ENCODE measurements at places on chromosomes 2 and 18.

DNA sequence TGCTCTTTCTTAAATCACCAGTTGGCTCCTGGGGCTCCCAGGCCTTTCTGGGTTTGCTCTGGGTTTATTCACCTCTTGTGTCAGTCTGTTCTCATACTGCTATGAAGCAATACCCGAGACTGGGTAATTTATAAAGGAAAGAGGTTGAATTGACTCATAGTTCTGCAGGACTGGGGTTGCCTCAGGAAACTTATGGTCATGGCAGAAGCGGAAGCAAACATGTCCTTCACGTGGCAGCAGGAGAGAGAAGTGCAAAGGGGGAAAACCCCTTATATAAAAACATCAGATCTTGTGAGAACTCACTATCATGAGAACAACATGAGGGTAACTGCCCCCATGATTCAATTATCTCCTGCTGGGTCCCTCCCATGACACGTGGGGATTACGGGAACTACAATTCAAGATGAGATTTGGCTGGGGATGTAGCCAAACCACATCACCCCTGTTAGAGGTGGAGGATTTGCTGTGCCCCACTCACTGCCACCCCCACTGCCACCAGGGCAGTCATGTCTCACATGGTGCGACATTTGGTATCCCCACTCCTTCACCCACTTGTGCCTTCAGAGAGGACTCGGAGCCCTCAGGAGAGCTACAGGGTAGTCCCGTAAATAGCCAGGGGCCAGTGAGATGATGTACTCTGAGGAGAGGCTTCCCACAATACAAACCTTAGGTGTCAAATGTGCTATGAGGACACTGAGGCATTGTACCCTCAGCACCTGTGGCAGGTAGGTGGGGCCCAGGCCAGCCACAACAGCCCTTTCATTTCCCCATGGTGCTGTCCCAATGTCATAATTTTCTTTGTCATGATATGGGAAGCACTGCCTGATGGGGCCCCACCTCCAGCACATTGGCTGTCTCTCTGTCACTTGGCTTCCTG lies 35.7 kb downstream of the CDC42EP3 start:
- DNase-seq, result no peak

DNA sequence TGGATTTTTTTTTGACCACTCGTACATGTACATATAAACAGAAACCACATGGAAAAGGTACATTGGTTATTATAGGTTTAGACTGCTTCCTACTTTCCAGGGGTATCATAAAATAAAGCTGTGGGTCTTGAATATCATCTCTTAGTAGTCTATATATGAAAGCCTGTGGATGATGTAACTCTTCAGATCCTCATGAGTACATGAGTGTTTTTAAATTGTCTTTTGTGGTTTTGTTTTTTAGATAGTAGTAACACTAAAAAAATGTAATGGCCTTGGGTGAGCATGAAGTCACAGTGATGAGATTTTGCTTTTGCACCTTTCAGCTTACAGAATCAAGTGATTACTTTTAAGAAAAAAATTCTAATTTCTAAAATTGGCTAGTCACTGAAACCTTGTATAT lies 80.2 kb downstream of the RAB3GAP1 start:
- no peak for DNase-seq

DNA sequence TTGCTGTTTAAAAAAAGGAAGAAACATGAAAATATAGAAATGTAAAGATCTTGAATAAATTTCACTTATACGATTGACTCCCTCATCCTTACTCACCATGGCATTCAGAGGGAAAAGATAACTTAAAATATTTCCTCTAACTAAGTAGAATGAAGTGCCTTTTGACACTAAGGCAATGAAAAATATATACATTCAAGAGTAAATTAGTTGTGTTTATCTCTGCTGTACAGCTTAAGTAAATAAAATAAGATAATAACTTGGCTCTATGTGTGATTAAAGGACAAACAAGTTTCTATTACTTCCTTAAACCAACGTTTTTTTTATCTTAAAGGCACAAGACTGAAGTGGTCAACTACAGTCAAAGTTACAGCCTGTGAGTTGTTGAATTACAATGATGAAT lies 142.3 kb upstream of the LRRTM4 start:
- DNase-seq, result no peak

- no peak for DNase-seq
Observed at GRCh38 chr2:62114564-62114963, 81.4 kb upstream of the B3GNT2 start.

DNA sequence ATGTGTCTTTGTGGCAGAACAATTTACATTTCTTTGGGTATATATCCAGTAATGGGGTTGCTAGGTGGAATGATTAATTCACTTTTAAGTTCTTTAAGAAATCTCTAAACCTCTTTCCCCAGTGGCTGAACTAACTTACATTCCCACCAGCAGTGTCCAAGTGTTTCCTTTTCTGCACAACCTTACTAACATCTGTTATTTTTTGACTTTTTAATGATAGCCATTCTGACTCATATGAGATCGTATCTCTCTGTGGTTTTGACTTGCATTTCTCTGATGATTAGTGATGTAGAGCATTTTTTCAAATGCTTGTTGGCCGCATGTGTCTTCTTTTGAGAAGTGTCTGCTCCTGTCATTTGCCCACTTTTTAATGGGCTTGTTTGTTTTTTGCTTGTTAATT lies 43.1 kb upstream of the PTH2R start:
- no peak for DNase-seq

DNA sequence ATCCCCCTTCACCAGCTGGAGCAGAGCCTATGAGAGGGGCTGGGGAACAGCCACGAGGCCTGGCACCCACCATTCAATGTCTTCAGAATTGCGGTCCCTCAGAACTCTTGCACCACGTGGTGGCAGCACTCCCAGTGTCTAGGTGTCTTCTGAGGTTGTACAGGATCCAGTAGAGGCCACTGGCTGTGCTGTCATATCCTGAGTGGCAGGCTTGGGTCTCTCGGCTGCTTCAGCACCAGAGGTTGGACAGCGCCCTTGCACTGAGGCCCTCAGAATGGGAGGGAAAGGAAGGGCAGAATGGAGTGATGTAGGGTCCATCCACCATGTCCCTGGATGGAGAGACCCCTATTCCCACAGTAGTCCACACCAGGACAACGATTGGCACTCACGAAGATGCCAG lies 112.0 kb upstream of the TEKT4 start:
- no peak for DNase-seq

- DNase-seq, result no peak
Observed at GRCh38 chr2:126886211-126886915, 12.3 kb upstream of the TEX51 start.

DNA sequence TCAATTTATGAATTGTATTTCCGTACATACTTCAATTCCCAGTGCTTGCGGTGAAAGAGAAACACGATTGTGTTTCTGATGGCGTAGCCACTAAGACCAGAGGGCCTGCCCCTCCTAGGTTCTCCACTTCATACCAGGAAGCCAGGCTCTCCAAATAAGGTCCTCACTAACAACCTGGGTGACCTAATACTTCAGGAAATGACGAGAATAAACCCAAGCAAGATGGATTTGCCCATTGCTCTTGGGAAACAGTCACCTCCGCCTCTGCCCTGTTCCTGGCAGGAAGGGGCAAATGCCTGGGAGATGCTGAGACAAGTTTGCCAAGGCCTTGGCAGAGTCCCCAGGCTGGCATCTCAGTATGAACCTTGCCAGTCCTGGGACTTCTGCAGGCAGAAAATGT lies 41.8 kb downstream of the TTC32 start:
- no peak for DNase-seq

DNA sequence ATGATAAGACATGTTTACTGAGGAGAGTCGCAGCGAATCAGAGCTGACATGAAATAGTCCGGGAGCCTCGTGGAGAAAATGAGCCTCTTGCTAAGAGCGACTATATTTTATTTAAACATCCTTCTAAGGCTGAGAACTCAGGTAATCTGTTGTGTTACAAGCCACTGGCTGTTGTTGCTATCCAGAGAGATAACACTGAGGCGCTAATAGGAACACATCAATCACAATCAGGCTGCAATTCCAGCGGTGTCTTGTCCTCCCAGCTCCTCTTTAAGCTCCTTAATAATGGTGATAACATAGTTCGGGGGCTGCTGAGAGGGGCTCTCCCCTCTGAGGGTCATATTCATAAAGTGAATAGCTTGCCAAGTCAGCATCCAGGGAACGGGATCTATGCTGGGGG lies 95.1 kb downstream of the INSIG2 start:
- DNase-seq, result no peak

- DNase-seq, result no peak
Observed at GRCh38 chr2:152415231-152415642, 80.3 kb downstream of the FMNL2 start.

GRCh38 chr18:7566567-7567473 lies at the start of gene PTPRM:
Gene PTPRM (plus strand): TSS chr18:7567316. CDS start chr18:7567819, 503 bp downstream.
- DNase-seq, result no peak

GRCh38 chr2:157923598-157924217 lies 47.6 kb upstream of the ACVR1 start:
- no peak for DNase-seq

DNA sequence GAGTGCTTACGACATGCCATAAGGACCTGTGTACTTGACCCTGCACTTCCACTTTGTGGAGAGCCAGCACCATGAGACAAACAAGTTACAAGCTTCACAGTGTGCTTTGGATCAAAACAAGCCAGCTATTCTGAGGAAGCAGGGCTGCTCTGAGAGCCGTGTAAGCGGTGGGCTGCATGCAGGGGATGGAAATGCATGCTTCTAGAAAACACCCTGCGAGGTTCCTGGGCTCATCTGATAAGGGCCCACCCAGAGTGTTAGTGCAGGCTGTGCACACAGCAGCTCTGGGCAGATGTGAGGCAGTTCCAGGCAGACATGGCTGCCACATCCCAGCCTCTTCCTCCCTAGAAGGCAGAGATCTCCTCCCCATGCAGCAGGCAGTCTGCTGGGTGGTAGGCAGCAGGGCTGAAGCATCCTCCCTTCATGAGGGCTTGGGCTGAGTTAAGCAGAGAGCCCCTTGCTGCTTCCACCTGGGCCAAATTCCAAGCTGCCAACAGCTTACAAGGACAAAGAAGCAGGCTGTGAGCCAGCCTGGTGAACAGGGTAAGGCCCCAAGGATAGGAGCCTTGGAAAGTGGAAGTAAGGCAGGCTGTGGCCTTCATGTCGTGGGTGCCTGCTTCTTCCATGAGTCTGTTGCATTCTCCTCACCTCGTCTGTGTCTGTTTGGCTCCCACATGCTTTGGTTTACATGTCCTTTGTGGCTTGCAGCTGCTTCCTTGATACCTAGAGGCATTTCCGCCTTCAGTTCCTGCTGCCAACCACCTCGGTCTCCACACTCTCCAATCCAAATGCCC lies 7.7 kb downstream of the PSD4 start:
- no peak for DNase-seq

GRCh38 chr18:59715966-59716369 lies 18.7 kb upstream of the CCBE1 start:
- DNase-seq, result no peak

DNA sequence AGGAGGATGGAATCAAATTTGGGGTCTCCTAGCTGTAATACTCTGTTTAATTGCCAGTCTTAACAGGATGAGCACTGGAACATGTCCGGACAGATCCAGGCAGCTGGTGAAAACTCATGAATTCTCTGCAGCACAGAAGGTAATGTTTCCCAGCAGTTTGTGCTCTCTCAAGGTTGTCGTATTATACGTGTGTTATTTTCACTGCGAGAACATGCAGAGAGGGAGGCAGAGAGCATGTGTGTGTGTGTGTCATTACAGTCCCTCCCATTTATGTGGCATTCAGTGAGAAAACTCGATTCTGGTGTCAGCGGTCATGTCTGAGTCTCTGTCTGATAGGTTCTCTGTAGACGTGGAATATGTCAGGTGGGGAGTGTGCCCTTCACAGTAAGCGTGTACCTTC lies 150.2 kb upstream of the POU3F3 start:
- DNase-seq, result no peak

- DNase-seq, result no peak
Observed at GRCh38 chr2:63344575-63345284, 243.5 kb downstream of the WDPCP start.

- no peak for DNase-seq
Observed at GRCh38 chr18:58605027-58606020, 23.6 kb downstream of the ALPK2 start.

DNA sequence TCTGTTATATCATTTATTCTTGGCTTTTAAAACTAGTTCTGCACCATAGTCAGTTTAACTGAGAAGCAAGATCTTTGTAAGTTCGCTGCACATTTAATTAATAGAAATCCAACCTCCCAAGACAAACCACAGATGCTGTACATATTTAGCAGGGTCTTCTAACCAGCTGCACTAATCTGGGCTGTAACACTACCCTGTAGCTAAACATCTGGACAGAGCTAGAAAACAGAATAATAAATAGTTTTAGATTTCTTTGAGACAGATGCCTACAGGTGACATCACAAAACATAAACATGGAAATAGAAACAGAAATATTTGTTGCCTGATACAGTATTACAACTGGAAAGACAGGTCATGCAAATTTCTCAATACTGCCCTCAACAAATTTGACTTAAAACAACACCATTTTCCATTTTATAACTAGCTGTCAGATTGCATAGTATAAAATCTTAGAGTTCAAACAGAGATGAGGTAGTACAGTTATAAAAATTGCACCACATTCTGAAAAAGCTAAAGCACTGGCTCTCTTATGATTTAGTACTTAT lies 315.1 kb downstream of the NR4A2 start:
- DNase-seq, result no peak

- no peak for DNase-seq
Observed at GRCh38 chr2:203438528-203438927, 96.6 kb downstream of the RAPH1 start.

- DNase-seq, result no peak
Observed at GRCh38 chr2:234630801-234631261, 133.9 kb upstream of the ARL4C start.

GRCh38 chr18:63192885-63193349 lies 126.7 kb downstream of the BCL2 start:
- no peak for DNase-seq

GRCh38 chr18:66662632-66663031 lies 58.7 kb upstream of the CDH19 start:
- no peak for DNase-seq

- no peak for DNase-seq
Observed at GRCh38 chr2:144707736-144708326, 187.9 kb upstream of the ZEB2 start.

DNA sequence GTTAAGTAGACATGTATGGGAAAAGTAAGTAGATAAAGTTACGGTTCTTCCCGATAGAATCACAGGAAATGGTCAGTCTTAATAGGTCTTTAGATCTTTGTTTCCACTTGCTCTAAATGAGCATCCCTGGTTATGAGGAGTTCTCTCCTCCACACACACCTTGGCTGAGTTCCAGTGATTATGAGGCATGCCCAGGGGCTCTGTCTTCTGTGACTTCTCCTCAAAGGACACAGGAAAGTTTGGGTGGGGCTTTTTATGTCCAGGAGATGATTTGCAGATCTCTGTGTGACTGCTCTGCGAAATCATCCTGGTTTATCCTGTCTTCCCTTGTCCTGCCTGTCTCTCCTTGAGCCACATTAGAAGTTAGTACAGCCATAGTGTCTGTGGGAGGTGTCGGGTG lies 83.9 kb upstream of the EML6 start:
- no peak for DNase-seq

- DNase-seq, result no peak
Observed at GRCh38 chr18:8221452-8221851, 387.8 kb upstream of the RAB12 start.

Measured in iPS DF 19.7 (cell line).